ENCODE measurements at places on chromosomes 11 and 22. TPM values are rescaled to one million over a fixed set of nuclear protein-coding genes. Genes with fewer than 3 reads are reported as not detected.

GRCh38 chr11:28223577-28223976 is 115.4 kb downstream of the METTL15 start:
- DNase-seq = no peak

DNA sequence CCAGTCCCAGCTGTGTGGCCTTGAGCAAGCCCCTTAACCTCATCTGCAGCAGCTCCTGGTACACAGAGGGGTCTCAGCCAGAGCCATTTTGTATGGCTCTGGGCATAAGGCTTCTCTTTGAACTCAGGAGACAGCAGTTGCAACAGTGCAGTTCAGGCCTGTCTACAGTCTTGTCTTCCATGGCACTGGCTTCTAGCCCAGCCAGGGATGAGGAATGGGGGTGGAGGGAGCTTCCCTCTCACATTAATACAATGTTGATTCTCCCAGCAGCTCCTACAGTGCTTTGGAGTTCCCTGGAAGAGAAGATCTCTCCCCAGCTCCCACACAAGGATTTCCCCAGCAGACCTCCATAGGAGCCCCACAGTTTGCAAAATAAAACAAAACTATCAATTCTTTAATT is 350.2 kb downstream of the BUD13 start:
- DNase-seq = no peak

- no peak for DNase-seq
These were observed 720 bp downstream of the UFD1 start for GRCh38 chr22:19478045-19478900.

DNA sequence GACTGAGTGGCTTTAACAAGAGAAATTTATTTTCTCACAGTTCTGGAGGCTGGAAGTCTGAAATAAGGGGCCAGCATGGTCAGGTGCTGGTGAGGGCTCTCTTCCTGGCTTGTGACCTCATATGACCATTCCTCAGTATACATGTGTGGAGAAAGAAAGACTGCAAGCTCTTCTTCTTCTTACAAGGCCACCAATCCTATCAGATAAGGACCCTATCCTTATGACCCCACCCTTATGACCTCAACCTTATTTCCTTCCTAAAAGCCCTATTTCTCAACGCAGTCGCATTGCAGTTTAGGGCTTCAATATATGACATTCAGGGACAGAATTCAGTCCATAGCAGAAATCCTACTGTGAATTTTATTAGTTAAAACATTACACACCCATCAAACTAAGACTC is 124.4 kb upstream of the RAG2 start:
- DNase-seq = no peak

GRCh38 chr11:2387266-2387987 is 10.3 kb downstream of the CD81 start:
- DNase-seq = no peak

- DNase-seq = no peak
These were observed 141.3 kb downstream of the ATXN10 start for GRCh38 chr22:45812910-45813309.

The OR52W1 gene
- not detected for total RNA-seq

DNA sequence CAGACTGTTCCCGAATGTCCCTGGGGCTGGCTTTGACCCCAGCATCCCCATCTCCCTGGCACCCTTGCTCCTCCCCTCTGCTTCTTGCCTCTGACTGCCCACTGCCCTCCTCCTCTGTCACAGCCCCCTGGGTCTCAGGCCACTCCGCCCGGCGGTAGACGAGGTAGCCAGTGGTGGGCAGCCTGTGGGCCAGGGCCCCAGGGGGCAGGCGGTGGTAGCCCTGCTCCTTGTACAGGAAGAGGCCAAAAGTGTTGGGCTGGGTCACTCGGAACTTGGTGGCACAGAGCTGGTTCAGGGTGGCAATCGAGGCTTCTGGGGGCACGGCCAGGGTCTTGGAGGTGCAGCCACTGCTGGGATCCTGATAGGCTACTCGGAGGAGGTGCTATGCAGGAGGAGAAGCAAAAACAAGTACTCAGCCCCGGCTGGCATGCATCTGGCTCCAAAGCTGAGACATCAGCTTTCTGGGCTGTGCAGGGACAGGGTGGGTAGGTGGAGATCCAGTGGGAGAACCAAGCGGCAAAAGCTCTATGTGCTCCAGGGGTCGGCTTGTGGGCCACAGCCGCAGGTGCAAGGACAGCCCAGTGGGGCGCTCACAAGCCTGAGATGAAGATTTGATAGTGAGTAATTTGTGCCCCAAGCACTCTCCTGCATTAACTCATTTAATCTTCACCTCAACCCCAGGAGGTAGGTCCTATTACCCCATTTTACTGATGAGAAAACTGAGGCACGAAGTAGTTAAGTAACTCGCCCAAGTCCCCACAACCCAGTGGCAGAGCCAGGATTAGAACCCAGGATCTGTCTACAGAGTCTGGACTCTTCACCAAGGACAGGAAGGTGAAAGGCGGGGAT is 3.6 kb downstream of the RIN1 start:
- DNase-seq = no peak

DNA sequence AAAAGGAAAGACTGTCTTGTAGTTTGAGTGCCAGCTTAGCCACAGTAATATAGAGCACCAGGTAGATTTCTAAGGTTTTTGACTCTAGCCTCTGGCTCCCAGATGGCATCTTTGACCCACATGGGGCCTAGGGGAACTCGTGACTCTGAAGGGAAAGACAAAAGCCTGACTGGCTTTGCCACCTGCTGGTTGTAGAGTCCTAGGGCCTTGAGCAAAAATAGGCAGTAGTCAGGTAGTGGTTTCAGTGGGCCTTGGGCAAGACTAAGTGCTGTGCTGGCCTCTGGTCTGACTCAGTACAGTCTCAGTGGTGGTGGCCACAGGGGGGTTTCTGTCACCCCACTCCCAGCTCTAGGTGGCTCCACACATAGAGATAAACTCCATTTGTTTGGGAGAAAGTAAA is 349.4 kb downstream of the FAM181B start:
- no peak for DNase-seq

GRCh38 chr11:115580416-115580815 is 76.2 kb upstream of the CADM1 start:
- DNase-seq = no peak

The DEUP1 gene
- 0.91 TPM for total RNA-seq

DNA sequence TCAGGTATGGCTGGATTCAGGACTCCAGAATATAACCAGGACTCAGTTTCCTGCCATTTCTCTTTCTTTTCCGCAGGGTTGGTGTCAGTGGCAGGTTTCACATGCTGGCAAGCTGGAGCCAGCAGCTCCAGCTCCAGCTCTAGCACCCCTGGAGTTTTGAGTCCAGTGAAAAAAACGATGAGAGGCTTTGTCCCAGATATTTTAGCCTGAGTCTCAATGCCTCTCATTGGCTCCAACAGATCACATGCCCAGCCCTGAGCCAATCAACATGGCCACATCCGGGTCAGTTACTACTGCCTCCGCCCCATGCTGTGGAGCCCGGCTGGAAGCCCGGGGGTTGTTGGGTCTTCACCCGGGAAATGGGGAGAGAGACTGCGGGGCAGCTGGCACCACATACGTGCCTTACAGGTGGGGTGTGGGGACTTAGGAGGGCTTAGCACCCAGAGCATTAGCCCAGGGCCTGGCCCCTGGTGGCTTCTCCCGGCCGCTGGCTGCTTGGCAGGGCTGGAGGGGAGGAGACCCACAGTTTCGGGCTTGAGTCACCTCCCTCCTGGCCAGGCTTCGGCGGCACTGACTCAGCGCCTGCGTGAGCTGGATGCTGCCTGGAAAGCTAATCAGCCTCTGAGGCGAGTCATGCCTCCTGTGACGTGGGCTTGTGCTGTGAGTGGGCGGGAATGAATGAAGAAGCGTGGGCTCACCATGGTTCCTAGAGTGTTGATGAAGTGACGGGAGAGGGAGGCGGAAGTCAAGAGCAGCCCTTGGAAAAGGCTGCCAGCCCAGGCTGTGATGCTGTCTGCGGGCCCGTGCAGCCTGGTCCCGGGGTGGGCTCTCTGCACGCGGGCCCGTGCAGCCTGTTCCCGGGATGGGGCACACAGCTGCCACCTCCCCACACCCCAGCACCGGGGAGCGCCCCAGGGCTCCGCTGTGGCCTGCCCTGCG is 15.3 kb upstream of the MRTFA start:
- peak; percentile 99 for DNase-seq

The OR10A3 gene
- not detected for total RNA-seq

The C11orf91 gene
- not detected for total RNA-seq

GRCh38 chr22:41001722-41002122 is 50.5 kb downstream of the RBX1 start:
- DNase-seq = peak; percentile 57

The TRPC6 gene
- total RNA-seq = 0.07 TPM

- DNase-seq = peak; percentile 90
These were observed 1564.8 kb upstream of the TENM4 start for GRCh38 chr11:81005595-81005994.

GRCh38 chr11:64809781-64810241 is 540 bp downstream of the MEN1 start:
- no peak for DNase-seq

The FOXR1 gene
- not detected for total RNA-seq

The RTCB gene
- 93.1 TPM for total RNA-seq

The DDI1 gene
- not detected for total RNA-seq

DNA sequence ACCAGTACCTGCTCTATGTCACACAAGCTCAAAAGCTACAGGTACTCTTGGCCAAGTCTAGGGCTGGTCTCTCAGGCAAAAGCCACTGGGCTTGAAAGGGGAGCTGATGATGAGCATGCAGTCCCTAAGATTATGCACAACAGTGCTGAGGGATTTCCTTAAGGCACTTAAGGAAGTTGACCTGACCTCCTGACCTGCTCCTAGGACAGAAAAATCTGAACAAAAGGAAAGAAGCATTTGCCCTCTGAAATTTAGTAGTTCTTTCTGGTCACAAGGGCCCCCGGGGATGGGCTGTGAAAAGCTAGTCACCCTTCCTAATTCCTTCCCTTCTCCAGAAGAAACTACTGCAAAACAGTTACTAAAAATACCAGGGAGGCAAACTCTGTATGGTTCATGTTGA is 83.6 kb upstream of the PHOX2A start:
- no peak for DNase-seq

DNA sequence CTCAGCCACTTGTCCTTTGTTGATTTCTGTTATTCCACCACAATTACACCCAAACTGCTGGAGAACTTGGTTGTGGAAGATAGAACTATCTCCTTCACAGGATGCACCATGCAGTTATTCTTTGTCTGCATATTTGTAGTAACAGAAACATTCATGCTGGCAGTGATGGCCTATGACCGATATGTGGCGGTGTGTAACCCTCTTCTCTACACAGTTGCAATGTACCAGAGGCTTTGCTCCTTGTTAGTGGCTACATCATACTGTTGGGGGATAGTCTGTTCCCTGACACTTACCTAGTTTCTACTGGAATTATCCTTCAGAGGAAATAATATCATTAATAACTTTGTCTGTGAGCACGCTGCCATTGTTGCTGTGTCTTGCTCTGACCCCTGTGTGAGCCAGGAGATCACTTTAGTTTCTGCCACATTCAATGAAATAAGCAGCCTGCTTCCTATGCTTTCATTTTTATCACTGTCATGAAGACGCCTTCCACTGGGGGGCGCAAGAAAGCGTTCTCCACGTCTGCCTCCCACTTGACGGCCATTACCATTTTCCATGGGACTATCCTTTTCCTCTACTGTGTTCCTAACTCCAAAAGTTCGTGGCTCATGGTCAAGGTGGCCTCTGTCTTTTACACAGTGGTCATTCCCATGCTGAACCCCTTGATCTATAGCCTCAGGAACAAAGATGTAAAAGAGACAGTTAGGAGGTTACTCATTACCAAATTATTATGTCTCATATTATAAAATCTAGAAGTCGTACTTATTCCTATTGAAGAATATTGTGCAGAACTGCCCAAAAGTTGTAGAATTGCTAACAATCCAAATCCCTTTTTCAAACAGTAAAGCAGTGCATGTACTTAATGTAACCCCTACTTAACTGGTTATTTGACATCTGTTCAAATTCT is 53.2 kb downstream of the OR4C6 start:
- DNase-seq = no peak

The MOGAT2 gene
- total RNA-seq = not detected

The CCDC116 gene
- 0.22 TPM for total RNA-seq

The ACRV1 gene
- total RNA-seq = not detected

The INPP5J gene
- total RNA-seq = 3.0 TPM

GRCh38 chr11:116352881-116353280 is 419.9 kb downstream of the BUD13 start:
- no peak for DNase-seq

The GALR3 gene
- not detected for total RNA-seq

- DNase-seq = no peak
These were observed 48.3 kb downstream of the LARGE1 start for GRCh38 chr22:33871935-33872334.

DNA sequence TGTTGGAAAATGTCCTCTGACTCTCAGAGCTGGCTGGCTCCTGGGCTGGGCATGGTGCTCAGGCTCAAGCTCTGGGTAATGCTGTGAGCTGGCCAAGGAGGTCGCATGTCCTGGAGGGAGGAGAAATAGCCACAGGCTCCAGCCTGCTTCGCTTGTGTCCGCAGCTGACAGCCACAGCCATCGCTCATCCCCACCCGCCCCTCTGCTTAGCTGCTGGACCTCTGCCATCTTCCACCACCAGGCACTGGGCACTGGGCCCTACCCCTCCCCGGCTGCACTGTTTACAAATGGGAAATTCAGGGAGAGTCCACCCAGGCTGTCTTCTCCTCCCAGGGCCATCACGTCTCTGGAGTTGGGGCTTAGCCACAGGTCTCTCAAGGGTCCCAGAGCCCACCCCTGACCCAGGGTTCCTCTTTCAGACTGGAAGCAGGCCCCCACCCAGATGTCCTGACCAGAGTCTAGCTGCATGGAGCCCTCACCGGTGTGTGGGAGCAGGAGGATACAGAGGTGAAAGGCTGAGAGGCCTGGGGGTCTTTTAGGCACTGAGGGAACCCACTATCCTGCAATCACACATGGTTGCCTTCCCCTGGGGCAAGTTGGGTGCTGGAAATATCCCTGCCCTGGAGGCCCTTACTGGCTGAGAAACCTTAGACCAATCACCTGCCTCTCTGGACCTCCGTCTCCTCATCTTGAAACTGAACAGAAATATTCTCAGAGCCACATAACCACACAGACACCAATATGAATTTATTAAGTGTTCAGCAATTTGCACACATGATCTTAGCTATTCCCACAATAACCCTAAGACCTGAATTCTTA is 62.7 kb downstream of the CD82 start:
- peak; percentile 61 for DNase-seq

The KIRREL3 gene
- total RNA-seq = 0.91 TPM

The CDKN1C gene
- 7.5 TPM for total RNA-seq

- DNase-seq = no peak
These were observed 594.7 kb downstream of the METTL15 start for GRCh38 chr11:28702871-28703270.

- no peak for DNase-seq
These were observed 288.0 kb downstream of the SBF2 start for GRCh38 chr11:10005955-10006525.

The PANX2 gene
- total RNA-seq = 2.8 TPM

The AIFM3 gene
- total RNA-seq = 0.67 TPM

GRCh38 chr22:50118557-50119168 is 28.9 kb downstream of the MOV10L1 start:
- DNase-seq = peak; percentile 99

The SYT8 gene
- total RNA-seq = 0.36 TPM

The MGAT3 gene
- total RNA-seq = 7.9 TPM

All from astrocyte (in vitro differentiated cells and primary cell).